ENCODE measurements at places on chromosomes 11 and 22.
A peak's percentile ranks its signal among the peaks of the same experiment; 100 is the strongest.

DNA sequence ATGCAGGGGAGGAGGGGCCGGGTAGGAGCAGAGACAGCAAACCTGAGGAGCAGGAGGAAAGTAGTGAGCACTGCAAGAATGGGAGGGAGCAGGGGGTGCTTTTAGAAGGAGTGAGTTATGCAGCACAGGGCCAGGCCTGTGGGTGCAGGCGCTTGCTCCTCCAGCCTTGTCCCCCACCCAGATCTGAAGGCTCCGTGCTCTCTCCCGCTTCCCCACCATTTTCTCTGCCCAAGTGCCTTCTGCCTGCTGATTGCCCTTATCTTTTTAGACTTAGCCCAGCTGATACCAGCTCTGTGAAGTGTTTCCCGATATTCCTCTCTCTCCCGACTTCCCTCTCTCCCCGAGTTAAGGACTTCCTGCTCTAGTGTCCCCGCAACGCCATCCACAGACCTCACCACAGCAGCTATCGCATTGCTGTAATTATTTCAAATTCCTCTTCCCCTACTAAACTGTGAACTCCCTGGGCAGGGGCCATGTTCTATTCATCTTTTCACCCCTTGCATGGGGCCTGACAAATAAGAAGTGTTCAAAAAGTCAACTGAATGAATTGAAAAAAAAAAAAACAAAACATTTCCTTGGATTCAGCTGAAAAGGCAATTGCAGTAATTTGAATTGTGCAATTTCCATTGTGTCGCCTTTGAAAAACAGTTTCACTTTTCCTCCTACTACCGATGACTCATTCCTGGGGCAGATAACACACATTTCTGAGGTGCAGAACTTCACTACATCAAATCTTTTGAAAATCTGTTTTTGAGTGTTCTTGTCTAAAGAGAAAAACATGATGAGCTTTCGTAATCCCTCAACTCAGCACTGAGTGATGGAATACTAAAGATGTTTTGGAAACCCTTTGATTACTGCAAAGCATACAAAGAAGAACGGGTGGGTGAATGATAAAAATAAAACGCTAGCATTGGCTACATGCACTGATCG lies 69.7 kb upstream of the BMAL1 start:
- peak; percentile 4 for DNase-seq

DNA sequence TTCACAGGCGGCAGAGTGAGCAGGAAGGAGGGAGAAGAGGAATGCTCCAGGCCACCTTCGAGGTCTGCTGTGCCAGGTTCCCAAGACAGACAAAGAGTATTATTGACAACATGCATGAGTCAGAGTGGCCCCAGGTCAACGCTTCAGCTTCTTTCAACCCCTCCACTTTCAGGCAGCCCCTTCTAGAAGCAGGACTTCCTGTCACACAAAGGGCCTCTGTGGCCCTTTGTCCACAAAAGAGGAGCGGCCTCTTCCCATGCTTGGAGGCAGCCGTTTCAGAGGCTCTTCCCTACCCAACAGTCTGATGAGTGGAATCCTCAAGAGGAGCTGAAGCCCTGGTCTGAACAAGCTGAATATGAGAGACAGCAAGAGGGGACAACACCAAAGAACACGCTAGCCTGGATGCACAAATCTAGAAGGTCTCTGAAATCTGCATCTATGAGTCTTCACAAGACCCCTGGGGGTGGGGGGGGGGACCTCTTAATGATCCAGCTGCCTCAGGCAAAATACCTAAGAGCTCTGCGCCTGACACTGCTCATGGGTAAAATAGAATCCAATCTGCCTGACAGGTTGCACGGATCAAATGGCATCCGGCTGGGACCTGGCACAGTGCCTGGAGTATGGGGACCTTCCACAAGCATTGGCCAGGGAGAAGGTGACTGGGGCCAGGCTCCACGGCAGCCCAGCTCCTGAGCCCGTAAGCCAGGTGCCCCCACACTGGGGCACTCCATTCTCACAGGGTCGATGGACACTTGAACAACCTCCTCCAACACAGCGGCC lies 67.5 kb downstream of the PACSIN2 start:
- no peak for DNase-seq

DNA sequence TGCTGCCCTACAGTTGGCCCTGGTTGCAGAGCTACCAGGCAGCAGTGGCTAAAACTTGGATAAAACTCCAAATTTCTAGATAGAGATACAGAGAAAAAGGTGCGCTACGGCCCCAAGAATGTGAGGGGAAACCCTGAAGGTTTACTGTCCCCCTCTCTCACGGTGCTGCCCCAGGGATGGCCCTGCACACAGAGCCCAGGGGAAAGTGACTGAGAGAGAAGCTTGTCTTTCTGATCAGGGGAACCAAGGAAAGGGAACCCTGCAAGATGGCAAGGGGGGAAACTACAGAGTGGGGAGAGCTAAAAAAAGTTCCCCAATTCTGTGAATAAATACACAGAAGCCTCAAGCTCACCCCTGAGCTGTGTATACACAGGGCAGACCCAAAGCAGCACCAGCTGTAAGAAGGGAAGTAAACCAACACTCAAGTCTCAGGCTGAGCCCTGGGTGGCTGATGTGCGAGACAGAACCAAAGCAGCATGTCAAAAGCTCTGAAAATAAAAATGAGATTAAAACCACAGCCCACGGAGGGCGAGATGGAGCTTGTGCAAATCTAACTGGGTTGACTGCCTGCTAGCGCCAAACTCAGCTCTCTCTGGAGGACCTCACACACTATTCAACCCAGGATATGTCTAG lies 22.1 kb downstream of the GNB1L start:
- DNase-seq, result no peak

DNA sequence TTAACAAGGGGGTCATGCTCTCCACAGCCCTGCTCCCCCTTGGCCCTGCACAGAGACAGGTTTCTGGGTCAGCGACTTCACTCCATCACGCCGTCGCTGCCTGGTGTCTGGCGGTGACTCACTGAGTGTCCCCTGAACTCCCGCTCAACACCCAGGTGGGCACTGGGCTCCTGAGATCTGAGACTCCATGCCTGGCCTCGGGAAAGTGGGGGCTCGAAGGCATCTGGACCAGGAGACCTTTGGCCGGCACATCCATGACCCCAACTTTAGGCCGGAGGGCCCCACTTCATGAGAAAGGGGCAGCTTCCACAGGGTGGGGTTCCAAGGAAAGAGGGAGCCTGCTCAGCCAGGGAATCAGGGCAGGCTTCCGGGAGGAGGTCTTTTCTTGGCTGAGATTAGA lies 79.3 kb upstream of the PRR5 start:
- DNase-seq, result no peak

GRCh38 chr11:117818041-117818873 lies 6.3 kb downstream of the FXYD2 start:
- peak; percentile 64 for DNase-seq

- DNase-seq, result no peak
These were observed 6.3 kb downstream of the OR10V1 start for GRCh38 chr11:59707371-59707770.

DNA sequence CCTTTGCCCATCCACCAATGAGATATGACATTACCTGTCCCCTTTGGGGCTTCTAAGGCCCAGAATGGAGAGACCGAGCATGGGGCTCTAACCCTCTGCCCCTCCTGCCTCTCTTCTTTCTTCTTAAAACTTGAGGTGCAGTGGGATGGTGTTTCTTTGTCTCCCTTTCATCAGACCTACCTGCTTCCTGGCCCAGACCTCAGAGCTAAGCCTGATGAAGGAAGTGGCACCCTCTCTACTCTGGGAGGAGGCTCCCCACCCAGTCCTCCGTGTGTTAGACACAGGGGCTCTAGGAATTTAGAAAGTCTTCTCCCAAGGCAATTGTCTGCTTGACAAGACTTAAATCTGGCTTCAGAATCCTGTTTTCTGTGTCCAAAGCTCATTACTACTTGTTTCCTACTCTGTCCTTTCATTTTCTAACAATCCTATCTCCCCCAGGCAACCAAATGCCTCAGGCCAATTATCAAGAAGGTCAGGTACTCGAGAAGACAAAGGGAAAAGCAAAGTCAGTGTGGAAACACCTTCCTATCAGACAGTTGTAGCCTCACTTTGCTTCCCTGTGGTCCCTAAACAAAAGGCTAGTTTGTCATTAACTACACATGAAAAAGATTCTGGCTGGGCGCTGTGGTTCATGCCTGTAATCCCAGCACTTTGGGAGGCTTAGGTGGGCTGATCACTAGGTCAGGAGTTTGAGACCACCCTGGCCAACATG lies 20.3 kb upstream of the PARVA start:
- no peak for DNase-seq

DNA sequence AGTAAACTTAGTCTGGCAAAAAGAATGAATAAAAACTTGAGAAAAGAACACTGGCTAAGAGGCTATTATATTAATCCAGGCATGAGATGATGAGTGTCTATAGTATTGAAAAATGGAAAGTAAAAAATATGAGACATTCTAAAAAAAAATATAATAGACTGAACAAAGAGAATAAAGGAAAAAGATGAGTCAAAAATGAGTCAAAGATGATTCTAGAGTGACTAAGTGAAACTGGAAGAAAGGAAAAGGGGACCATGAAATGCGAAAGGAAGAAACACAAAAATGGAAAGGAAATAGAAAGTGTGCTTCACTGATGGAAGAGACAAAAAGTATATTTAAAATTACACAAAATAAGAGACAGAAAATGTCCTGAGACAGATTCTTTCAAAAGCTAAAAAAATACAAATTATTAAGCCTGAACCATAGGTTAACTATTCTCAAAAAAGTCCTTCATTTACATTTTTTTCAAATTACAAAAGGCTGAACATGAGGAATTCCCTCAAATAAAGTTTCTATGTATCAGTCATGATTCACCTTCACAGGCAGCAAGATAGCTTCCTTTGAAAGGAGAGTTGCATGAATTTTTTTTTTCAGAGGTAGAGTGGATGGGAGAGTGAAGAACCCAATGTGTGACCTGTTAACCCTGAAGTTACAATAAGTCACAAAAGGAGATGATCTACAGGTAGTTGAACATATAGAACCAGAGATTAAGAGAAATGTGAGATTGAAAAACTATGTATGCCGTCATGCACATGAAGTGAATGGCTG lies 75.2 kb downstream of the EIF3M start:
- no peak for DNase-seq

DNA sequence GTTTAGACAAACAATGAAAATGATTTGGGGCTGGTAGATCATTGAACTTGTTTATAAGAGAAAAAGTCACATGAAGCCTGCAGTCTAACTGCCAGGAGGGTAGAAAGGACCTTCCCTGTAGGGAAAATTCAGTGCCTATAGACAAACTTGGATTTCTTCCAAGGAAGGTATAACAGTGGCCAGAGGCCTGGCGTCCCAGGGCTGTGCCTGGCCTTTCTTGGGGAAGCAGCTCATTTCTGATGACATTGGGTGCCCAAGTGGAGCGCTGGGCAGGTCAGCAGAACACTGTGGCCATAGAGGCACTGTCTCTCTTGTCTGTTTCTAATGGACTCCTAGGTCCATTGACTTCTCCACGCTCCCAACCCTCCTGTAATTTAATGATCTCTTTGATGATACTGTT lies 6.6 kb upstream of the FXYD6 start:
- DNase-seq, result no peak

GRCh38 chr11:75311858-75312288 lies 39.6 kb downstream of the ARRB1 start:
- no peak for DNase-seq

DNA sequence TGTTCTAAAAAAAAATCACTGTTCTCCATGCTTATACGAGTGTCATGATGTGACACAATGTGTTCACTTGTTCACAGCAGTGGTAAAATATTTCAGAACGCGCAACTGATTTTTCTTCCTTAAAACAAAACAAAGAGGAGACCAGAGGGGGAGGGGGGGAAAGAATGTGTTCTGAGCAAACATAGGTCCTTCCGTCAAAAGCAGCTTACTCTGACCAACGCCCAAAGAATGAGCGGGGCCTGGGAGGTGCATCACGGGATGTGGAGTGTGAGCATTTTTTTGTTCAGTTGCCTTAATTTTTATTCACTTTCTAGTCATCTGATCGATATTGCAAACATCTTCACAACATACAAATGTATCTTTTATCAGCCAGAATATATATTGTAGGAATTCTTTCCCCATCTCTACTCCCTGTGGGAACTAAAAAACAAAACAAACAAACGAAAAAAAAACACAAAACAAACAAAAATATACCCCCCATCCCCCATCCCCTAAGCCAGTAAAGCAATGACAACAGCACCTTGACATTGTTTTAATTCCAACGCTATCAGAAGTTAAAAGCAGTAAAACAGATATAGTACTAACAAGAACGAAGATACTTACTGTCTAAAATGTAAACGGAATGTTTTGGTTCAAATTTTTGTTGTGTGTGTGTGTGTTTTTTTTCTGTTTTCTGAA lies 43.3 kb downstream of the BDNF start:
- no peak for DNase-seq

GRCh38 chr11:125494031-125494360 lies 2.1 kb downstream of the FEZ1 start:
- no peak for DNase-seq

DNA sequence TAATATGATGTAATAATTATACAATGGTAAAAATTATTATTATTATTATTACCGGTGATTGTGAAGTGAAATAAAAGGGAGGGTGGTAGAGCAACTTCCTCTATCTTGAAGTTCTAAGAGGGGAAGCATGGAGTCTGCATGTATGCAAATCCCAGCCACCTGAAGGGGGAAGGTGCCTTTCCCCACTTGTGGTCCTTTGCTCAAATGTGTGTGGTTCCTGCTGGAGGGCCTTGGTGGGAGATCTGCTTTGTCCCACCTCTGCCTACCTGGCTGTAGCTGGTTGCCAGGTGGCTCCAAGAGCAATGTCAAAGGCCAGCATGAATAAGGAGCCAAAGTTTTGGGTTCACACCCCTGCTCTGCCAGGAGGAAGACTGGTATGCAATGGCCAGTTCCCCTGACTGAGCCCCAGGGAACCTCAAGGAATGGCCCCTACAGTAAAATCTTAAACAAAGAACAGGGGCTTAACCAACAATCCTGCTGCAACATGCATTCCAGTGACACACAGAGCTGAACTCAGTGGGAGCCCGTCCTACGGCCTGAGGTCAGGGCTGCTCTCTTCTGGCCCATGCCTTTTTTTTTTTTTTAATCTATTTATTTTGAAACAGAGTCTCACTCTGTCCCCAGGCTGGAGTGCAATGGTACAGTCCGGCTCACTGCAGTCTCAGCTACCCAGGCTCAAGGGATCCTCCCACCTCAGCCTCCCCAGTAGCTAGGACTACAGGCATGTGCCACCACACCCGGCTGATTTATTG lies 8.5 kb downstream of the TMEM132A start:
- DNase-seq, result no peak

- no peak for DNase-seq
These were observed 104.2 kb downstream of the NAV2 start for GRCh38 chr11:19816817-19817216.

DNA sequence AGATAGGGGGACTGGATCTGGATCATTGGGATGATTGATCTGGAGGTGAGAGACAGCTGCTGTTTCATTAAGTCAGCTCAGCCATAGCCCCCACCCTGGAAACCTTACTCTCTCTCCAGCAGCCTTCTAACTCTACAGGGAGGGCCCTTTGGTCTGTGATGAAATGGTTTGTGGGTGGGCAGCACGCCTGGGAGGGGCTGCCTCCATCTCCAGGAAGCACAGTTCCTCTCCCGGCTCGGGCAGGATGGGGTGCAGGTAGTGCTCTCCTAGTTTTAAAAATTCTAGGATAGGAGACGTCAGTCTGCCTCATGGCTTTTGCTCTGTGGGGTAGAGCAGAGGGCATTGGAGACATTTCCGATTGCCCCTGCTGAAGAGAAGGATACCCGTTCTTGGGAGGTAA lies 89.7 kb downstream of the CEP164 start:
- no peak for DNase-seq

- no peak for DNase-seq
These were observed 808.0 kb downstream of the DLG2 start for GRCh38 chr11:84819128-84819527.

GRCh38 chr11:90341986-90342385 lies 119.1 kb upstream of the CHORDC1 start:
- DNase-seq, result no peak

GRCh38 chr11:17431139-17431538 lies 42.7 kb upstream of the KCNJ11 start:
- DNase-seq, result no peak

Data from stimulated activated CD4-positive, alpha-beta T cell treated with anti-CD3 and anti-CD28 coated beads, Interleukin-4, amount 100 ng/mL, for 4 hours (primary cell).